Stimulated activated memory B cell treated with anti-CD40 and anti-IgM and Interleukin-4, amounts not matched to agents 10 μg/mL and 1 μg/mL and 100 μg/mL, for 72 hours (primary cell): ENCODE measurements at places on chromosomes 5 and 9.

GRCh38 chr9:32942755-32943460, 58.5 kb downstream of the APTX start:
- ATAC-seq, result no peak

DNA sequence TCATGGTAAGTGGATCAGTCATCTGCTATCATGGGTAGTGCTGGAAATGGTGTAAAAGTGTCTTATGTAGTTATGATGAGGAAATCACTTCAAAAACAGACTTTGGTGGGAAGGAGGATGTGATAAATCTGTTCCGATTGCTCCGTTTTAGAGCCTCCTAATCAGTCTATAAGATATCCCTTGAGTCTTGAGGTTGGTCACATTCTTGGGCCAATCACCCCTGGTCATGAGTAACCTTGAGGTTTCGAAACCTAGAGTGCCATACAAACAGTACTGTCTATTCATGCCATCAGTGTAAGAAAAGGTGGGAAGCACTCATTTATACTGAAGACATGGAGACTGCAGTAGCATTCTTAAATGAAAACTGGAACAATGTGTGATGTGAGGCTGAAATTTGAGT, 45.8 kb downstream of the LRRTM2 start:
- ATAC-seq, result no peak

GRCh38 chr5:109455598-109456096, 45.9 kb upstream of the PJA2 start:
- ATAC-seq, result peak; percentile 79

GRCh38 chr5:75465480-75465879, 45.9 kb downstream of the CERT1 start:
- no peak for ATAC-seq

DNA sequence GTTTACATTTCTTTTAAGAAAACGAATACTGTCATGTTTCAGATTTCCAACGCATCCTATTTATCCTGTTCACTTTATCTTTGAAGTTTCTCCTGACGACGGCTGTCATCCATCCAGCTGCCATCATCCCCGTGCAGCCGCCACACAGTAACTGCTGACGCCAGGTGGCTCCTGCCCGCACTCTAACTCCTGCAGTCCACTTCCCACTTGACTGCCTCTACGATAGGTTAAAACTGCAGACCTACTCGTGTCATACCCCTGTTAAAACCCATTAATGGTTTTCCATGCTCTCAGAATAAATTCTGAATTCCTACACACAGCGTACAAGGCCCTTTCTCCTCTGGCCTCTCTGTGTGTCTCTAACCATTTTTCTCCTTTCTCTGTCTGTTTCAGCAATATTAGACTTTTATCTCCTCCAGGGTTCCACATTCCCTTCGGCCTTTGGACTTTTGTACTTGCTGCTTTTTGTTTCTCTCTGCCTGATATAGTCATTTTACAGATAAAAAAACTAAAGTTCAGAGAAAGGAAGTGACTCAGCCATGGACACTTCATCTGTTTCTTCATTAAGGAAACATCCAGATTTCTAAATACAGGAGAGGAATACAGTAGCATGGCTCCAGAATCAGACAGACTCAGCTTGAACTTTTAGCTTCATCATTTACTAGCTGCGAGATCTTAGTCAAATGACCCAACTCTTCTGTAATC, 84.9 kb downstream of the ADAMTS12 start:
- no peak for ATAC-seq

DNA sequence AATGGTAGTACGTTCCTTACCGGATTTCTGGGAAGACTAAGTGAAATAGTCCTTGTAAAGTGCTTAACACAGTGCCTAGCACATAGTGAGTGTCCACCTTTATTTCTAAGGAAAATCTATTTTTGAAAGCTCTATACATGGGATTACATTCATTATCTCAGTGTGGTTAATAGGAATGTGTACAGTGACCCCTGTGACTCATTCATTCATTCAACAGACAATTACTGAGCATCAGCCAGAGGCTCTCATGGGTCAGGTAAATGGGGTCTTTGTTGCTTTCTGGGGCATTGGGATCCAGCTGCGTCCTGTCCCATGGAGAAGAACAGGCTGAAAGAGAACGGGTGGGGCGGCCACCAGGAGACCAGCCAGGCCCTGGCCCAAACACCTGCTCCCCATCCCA, 226.2 kb upstream of the TBC1D2 start:
- ATAC-seq, result no peak

GRCh38 chr5:139185589-139185988, 12.6 kb downstream of the SIL1 start:
- ATAC-seq, result no peak
